HT-29 (cell line): ENCODE measurements at places on chromosomes 7 and 10. TPM values are rescaled to one million over a fixed set of nuclear protein-coding genes. Genes with fewer than 3 reads are reported as not detected.

SCART1 gene
- total RNA-seq: 0.68 and 2.2 TPM in 2 replicates

SEC31B gene
- 1.2 and 2.0 TPM in 2 replicates for total RNA-seq

OPALIN gene
- total RNA-seq: not detected in 2 replicates

LOXL4 gene
- total RNA-seq: 19.6 and 23.0 TPM in 2 replicates

ETV1 gene
- total RNA-seq: 2.4 and 4.7 TPM in 2 replicates

ITGB8 gene
- total RNA-seq: 24.4 and 25.4 TPM in 2 replicates

EBF3 gene
- total RNA-seq: not detected in 2 replicates

EEPD1 gene
- total RNA-seq: 44.7 and 44.9 TPM in 2 replicates

BZW2 gene
- total RNA-seq: 110 and 115 TPM in 2 replicates

CALCR gene
- not detected in 2 replicates for total RNA-seq

POM121C gene
- 15.6 and 15.9 TPM in 2 replicates for total RNA-seq
